AG08395 (cell line): ENCODE measurements at places on chromosomes 4 and X.
A peak's percentile ranks its signal among the peaks of the same experiment; 100 is the strongest.

GRCh38 chr4:180932370-180933001, 1310.7 kb upstream of the TENM3 start:
- no peak for DNase-seq

DNA sequence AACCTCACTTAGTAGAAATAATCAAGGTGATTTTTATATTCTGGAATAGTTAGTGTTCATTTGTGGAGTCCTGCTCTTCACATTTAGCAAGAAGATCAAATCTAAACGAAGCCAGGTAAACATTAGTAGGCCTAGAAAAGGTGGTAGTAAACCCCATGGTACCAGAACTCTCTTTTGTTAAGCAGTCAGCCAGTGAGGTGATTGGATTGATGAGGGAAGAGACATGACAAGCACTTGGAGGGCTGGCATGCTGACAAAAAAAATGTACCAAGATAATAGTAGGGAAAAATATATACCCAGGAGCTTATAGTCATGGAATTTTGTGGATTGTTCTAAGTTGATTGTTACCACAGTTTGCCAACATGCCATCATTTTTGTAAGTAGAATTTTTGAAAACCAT, 163.8 kb downstream of the BANK1 start:
- DNase-seq: no peak

DNA sequence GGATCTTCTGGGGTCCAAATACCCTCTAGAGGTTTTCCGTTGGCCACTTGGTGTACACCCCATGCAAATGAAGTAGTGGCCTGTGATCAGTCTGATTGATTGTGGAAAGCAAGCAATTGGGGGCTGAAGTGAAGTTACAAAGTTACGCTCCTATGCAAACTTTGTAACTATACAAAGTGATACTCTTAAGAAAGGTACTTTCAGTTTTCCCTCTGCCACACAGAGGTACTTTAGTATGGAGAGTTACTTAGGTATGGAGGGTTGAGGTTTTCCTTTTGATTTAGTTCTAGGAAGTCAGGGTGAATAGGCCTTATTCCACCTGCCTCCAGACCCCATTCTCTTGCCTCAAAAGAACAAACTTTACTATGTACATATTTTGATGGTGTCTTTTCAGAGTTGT, 28.7 kb downstream of the STAG2 start:
- no peak for DNase-seq

DNA sequence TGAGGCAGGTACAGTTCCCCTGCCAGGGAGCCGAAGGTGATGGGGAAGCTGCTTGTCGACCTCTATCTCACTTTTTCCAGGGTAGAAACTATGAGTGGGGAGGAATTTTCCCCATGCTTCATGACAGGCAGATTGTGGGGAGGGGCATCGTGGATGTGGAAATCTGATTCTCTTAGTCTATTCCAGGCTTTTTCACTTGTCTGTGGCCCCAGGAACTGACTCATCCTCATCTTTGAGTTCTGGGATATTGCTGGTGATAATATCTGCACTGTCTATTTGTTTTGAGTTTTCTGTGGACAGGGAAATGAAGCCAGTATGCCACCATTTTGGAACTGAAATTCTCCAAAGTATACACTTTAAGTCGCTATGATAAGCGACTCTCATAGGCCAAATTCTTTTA, 7.6 kb upstream of the TLR2 start:
- DNase-seq: no peak

DNA sequence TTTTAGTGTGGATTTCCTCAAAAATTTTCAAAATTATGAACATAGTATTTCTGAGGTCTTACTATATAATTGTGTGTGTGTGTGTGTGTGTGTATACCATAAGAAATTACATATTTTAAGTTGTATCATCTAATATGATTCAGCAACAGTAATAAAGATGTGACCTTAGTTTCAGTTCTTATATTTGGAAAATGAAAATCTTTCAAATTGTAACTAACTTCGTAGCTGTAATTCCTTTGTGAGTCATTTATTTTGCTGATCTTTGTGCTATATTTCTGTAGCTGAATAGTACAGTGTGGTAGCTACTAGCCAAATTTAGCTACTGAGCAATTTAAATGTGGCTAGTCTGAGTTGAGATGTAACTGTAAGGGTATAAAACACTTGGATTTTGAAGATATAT, 116.4 kb downstream of the RAP1GDS1 start:
- DNase-seq: peak; percentile 16

GRCh38 chrX:21171181-21171580, 203.0 kb upstream of the CNKSR2 start:
- DNase-seq: no peak

GRCh38 chr4:110442309-110442708, 33.6 kb upstream of the ENPEP start:
- no peak for DNase-seq

- DNase-seq: no peak
Observed at GRCh38 chr4:32133734-32134133, 1413.6 kb downstream of the PCDH7 start.

- peak; percentile 45 for DNase-seq
Observed at GRCh38 chr4:4714331-4714730, 145.1 kb upstream of the MSX1 start.

DNA sequence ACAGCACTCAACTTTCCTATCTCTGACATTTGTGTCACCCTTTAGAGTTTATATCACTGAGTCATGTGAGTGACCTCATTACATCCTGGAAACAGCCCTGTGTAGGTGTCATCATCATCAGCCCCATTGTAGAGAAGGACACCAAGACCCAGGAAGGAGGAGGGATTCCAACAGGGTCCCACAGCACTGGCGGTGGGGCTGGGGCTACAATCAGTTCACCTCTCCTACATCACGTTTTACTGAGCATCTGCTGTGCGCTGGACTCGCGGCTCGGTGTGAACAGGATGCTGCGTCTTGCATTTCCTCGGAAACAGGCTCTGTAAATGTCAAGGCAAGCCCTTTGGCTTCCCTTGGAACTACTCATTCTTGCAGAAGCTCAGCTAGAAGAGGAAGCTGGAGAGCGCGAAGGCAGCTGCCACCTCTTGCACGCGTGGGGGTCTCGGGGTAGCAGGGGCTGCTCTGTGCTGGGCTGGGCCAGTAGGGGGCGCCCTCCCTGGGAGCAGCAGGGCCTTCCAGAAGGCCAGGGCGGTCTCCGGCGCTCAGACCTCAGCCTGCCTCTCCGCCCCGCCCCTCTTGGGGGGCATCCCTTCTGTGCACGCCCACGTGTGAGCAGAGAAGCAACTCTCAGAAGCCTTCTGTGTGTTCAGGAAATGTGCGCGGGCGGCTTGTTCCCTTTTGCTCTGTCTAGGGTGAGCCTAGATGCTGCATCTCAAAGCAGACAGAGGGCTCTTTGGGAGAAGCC, 29.0 kb downstream of the REELD1 start:
- DNase-seq: peak; percentile 14

DNA sequence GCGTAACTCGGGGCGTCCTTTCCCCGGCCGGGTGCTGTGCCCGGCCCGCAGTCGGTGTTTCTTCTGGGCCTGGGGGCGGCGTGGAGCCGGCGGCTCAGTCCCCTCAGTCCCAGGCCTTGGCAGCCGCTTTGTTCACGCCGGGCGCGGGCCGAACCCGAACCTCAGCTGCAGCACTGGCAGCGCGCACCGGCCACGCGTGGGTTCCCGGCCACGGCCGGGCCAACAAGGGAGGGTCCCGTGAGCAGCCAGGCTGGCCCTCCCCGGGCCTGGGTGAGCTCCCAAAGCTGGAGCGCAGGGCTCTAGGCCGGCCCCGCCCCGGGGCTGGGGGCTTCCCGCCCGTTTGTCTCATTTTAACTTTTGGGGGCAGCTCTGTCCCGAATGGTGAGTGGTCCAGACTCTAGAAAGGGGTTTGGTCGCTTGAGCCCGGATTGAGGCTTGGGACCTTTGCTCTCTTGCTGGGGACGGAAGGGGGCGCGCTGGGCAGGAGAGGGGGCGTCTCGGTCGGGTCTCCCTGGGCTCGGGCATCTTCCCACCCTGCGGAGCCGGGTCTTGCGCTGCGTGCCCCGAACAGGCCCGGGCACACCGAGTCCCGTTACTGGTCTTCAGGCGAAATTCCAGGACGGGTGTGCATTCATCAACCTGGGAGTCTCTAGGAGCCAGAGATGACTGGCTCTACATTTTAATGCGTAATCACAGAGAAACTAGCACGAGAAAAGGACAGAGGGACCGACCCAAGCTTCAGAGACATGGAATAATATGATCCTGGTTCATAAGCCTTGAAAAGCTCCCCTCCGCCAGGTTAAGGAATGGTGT, 177.1 kb downstream of the CBR4 start:
- peak; percentile 40 for DNase-seq

GRCh38 chr4:142378179-142378578, 467.9 kb downstream of the INPP4B start:
- no peak for DNase-seq

DNA sequence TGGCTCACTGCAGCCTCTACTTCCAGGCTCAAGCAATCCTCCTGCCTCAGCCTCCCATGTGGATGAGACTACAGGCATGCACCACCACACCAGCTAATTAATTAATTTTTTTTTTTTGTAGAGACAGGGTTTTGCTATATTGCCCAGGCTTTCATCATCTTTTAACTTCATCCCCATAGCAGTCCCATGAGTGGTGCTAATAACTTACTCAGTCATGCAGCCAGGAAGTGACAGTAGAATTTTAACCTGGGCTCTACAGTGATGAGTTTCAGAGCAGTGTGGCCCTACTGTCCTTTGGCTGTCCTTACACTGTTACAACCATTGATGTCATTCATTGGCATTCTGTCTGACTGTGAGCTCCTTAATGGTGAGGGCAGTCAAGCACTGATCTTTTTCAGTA, 3.9 kb upstream of the OCIAD2 start:
- no peak for DNase-seq

DNA sequence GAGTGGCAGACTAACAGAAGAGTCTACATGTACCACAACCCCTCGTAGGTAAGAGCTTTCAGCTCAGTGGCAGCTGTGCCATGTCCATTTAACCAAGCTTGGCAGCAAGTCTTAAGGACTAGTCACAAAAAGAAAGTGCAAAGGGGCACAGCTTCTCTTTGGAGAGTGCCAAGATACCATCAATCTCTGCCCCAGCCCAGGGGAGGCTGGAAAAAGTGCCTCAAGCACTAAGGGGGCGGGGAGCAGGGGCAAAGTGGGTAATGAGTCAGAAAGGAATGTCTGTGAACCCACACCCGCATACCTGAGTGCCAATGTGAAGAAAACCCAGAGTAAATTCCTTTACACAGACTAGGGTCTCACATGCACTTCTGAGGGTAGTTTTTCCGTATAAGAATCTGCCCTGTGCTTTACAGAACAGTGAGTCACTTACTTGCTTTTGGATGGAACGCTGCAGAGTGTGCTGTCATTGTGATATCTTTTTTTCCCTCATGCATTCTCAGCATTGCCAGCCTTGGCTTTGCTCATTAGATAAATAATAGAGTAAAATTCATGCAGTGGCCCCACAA, 219.8 kb downstream of the ZNF674 start:
- DNase-seq: peak; percentile 61

- DNase-seq: no peak
Observed at GRCh38 chr4:87089368-87089767, 131.1 kb downstream of the KLHL8 start.

GRCh38 chr4:24855741-24856140, 57.1 kb downstream of the CCDC149 start:
- no peak for DNase-seq

- no peak for DNase-seq
Observed at GRCh38 chr4:181662383-181662782, 580.8 kb upstream of the TENM3 start.

DNA sequence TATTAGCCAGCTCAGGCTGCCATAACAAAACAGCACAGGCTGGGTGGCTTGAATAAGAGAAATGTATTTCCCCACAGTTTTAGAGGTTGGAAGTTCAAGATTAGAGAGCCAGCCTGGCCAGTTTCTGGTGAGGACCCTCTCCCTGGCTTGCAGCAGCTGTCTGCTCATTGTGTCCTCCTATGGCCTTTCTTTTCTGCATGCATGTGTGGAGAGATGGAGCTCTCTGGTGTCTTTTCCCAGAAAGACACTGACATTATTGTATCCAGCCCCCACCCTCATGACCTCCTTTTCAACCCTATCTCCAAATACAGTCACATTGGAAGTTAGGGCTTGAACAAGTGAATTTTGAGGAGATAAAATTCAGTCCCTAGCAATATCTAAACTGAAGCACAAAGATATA, 263.8 kb upstream of the PABPC4L start:
- no peak for DNase-seq

DNA sequence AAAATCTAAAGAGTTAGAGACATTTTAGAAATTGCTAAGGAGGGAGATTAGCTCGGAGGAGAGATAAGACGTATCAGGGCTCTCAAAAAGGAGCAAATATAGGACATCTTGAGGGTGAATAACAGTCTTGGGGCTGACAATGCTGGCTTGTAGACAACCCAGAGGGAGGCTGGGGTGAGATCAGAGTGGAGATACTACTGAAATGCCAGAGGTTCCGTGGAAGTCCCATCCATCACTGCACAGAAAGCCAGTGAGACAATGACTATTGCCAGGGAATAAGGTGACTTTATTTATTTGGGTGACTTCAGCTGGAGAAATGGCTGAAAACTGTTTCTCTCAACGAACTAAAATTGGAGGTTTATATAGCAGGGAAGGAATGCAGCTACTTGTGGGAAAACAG, 838.1 kb upstream of the AGA start:
- DNase-seq: no peak

- no peak for DNase-seq
Observed at GRCh38 chr4:138398322-138398721, 156.2 kb upstream of the SLC7A11 start.

DNA sequence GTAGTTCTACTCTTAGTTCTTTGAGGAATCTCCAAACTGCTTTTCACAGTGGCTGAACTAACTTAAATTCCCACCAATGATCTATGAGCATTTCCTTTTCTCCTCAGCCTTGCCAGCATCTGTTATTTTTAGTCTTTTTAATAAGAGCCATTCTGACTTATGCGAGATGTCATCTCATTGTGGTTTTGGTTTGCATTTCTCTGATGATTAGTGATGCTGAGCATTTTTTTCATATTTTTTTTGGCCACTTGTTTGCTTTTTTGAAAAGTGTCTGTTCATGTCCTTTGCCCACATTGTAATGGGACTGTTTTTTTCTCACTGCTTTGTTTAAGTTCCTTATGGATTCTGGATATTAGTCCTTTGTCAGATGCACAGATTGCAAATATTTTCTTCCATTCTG, 21.5 kb upstream of the PHKA1 start:
- DNase-seq: no peak

GRCh38 chrX:24153796-24154189, 4.3 kb downstream of the ZFX start:
- no peak for DNase-seq

GRCh38 chr4:42410446-42410845, 13.2 kb downstream of the SHISA3 start:
- no peak for DNase-seq

DNA sequence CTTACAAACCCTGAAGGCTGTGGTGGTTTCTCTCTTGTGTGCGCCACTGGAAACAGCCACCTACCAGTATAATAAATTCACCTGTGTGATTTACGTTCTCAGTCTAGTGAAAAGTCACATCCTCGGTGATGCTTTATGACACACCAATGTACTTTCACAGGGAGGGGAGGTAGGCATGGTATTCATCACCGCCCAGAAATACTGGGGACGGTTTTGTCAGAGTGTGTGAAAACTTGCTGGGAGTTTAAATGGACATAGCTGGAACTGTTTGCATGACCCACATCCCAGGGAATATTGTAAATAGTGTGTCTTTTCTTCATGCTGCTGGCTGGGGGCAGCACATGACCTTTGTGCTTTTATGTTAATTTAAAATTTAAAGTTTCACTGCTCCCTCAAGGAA, 421.8 kb downstream of the MAPK10 start:
- no peak for DNase-seq
